ENCODE measurements at places on chromosomes 11 and 22.

DNA sequence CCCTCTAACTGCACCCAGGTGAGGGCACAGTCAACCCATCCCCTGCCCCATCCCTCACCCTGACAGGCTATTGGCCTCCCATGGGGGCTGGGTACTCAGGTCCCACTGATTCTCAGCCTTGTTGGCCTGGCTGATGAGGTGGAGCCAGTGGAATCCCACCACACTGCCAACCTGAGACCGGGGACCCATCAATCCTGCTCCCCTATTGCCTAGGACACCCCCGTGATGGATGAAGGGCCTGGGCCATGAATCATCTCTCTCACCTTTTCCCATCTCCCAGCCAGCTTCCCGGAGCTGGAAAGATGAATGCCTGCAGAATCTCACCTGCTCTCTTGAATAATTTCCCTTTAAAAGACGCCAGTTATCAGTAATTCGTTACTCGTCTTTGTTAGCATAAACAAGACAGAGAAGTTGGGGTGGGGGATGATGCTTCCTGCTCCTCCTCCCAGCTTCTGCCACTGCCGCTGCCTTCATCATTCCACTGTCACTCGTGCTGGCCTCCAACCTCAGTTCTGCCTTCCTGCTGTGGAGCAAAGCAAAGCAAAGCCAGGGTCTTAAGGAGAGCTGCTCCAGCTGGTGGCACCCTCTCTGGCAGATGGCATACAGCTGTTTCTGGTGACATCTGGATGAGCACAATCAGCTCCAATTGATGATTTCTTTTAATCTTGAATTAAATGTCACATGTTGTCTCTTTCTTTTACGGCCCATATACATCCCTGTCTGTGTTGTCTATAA, 204.0 kb upstream of the NECTIN1 start:
- no peak for DNase-seq

GRCh38 chr22:46542011-46542985, 4.9 kb upstream of the CELSR1 start:
- DNase-seq: no peak

GRCh38 chr11:118911880-118912741, 13.6 kb downstream of the BCL9L start:
- DNase-seq: no peak

DNA sequence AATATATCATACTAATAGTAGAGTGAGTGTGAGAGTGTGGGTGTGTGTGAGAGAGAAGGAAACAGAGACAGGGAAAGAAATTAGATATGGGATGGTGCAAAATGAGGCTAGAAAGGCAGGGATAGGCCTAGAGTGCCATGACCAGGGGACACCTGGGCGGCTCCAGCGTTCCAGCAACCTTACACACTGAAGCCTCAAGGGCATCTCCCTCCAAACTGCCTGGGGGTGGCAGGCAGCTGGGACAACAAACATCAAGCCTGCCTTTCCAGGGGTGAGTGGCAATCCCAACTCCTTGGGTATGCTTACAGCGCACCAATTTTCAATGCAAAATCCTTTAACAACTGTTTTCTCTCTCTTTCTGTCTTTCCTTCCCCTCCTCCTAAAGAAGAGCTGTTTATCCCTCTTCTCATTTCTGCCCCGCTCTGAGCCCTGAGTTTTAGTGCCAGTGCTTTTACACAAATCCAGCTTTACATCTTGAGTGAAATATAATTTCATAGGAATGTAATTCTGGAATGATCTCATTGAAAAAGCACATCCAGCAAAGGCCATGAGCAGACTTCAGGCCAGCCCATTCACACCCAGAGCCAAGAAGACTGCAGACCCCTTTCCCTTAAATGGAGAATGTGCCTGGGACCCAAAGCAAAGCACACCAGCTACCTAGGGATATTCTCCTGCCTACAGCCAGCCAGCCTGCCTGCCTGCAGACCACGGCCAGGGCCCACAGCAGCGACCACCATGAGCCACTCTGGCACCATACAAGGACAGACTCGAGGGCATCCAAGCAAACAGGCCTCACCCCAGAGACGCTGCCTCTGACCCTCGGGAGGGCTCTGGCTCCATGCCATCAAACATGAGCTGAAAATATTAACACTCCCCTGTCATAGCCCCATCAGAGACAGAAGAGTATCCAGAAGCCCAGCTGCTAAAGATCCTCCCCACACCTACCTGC, 90.3 kb downstream of the RPL27A start:
- no peak for DNase-seq

GRCh38 chr22:50020606-50021005, 8.0 kb upstream of the IL17REL start:
- no peak for DNase-seq

GRCh38 chr11:125675196-125675595, 5.5 kb downstream of the ACRV1 start:
- no peak for DNase-seq

GRCh38 chr11:108592591-108593213, 866 bp downstream of the EXPH5 start:
- no peak for DNase-seq

- DNase-seq: no peak
Observed at GRCh38 chr11:9506489-9507276, 45.9 kb downstream of the ZNF143 start.

- no peak for DNase-seq
Observed at GRCh38 chr22:42855211-42855610, 1.9 kb downstream of the ARFGAP3 start.

DNA sequence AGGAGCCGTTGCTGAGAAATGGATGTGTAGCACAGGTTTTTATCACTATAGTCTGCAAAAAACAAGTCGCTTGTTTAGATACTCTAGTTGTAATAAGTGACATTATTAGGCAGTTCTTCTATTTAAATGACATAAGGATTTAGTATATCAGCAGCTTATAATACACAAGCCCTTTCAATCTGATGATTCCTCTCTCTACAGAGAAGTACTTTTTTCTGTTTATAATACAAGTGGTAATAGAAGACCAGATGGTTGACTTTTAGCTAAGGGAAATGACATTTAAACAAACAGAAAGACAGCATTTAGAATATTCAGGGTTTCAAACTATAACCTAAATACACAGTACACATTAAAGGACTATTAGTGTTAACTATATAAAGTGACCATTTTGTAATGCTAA, 60.4 kb downstream of the IMMP1L start:
- DNase-seq: no peak

GRCh38 chr11:36449561-36450096, 60.4 kb downstream of the TRAF6 start:
- no peak for DNase-seq
